Activated CD8-positive, alpha-beta memory T cell treated with anti-CD3 and anti-CD28 coated beads, Interleukin-2, amount 50 U/mL, for 48 hours (primary cell): ENCODE measurements at places on chromosomes 7 and 10.

DNA sequence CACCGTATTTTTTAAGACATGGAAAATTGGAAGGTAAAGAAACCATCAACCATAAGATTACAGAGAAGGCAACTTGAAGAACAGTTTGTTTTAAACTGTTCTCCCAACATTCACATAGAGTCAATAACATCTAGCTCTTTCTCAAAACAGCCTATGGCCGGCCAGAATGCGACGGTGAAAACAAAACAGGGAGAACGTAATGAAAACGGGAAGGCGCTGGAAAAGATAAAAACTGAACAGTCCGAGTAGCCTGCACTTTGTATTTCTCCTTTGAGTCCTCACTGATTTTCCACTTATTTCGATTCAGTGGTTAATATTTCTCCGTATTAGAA is 637 bp downstream of the MICU1 start:
- no peak for DNase-seq

GRCh38 chr10:96960872-96961271 is 128.8 kb downstream of the LCOR start:
- no peak for DNase-seq

DNA sequence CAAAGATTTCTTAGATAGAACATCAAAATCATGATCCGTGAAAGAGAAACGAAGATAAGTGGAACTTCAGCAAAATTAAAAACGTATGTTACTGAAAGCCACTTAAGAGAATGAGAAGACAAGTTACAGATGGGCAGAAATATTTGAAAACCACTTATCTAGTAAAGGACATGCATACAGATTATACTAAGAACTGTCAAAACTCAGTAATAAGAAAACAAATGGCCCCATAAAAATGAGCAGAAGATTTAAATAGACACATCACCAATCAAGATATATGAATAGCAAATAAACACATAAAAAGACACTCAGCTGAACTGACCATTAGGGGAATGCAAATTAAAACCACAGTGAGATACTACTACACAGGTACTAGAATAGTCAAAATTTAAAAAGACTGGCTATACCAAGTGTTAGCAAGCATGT is 343.7 kb downstream of the PTEN start:
- DNase-seq, result no peak

DNA sequence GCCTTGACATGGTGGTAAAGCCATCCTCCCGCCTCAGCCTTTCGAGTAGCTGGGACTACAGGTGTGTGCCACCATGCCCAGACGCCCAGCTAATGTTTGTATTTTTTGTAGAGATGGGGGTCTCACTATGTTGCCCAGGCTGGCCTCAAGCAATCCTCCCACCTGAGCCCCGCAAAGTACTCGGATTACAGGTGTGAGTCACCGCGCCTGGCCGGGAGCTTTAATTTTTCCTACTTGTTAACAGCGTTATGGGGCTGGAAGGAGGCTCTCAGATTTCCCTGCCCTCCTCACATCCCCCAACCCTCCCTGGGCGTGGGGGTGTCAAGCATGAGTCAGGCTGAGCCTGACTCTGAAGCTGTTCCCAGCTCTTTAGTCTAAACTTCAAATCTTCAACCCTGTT is 8.3 kb downstream of the ALKBH4 start:
- DNase-seq, result no peak
